Left cardiac atrium (tissue), 4 donors: ENCODE measurements at places on chromosomes 7 and 10.

DNA sequence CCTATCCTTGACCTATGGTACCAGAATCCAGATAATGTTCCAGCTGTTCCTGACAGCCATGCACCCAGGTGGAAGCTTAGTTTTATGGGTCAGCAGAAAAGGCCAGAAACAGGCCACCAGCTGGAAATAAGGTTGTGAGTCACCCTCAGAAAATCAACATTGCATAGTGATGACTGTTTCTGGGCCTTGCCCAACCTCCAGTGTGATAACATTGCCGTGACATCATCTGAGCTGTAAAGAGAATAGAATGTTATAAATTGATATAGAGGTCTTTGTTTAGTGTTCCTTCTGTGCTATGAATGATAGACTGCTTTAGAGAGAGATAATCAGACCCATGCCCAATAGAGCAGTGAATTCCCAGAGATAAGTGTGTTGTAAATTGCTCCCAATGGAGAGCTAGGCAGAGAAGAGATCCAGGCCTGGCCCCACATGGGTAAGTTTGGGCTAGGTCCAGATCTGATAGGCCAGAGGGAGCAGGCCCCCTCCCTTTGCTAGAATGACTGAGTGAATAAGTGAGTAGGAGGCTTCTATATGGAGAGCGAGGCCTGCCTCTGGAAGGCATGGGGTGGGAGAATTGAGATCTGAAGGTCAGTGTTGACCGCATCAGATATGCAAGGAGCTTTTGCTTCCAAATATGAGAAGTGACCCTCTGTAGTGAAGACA is 14.2 kb upstream of the HPS1 start:
- DNase-seq: peak; percentile 39

DNA sequence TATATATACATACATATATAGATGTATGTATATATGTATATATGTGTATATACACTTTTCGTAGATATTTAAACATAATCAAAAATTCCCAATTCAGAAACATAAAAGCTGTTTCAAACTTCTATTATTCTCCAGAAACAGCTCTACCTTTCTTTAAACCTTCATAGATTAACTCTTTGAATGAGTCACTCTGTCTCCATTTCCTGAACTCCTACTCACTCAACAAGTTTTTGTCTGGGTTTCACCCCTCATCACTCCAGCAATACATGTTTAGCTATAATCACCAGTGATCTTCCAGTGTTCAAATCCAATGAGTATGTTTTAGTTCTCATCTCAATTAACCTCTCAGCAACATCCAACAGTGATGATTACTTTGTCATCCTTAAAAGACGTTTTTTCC is 9.6 kb downstream of the DGKB start:
- DNase-seq: no peak

DNA sequence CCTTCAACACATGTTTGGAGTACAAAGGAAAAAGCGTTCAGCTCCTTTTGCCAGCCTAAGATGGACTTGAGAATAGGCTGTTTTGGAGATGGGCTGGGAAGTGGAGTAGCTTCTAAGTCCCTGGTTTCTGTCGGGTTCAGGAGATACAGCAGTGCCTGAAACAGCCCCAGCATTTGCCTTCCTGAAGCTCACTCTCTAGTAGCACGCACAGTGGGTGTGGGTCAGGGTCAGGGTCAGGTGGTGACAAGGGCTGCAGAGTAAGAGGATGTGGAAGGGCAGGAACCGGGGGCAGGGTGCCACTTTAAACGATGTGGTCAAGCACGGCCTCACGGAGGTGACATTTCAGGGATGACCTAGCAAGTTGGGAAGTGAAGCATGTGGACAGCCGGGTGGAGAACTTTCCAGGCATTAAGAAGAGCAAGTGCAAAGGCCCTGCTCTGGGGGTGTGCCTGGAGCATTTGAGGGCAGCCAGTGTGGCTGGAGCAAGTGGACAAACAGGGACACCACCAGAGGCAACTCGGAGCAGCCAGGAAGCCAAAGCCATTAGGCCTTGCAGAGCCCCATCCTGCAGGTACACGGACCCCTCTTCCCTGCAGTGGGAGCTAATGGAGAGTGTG is 382.2 kb upstream of the ZMIZ1 start:
- no peak for DNase-seq

- no peak for DNase-seq
Observed at GRCh38 chr7:123271856-123272255, 72.1 kb upstream of the SLC13A1 start.

GRCh38 chr10:71547876-71548846 is 151.4 kb downstream of the CDH23 start:
- peak; percentile 80 for DNase-seq

GRCh38 chr7:88075216-88075615 is 141.2 kb downstream of the ADAM22 start:
- DNase-seq: no peak
